ENCODE measurements at places on chromosomes 6 and 20. TPM values are rescaled to one million over a fixed set of nuclear protein-coding genes. Genes with fewer than 3 reads are reported as not detected.

BRD2 gene
- total RNA-seq = 213 TPM

RBM24 gene
- 4.9 TPM for total RNA-seq

RFX6 gene
- total RNA-seq = not detected

ZSWIM1 gene
- total RNA-seq = 10.2 TPM

CYP21A2 gene
- 0.64 TPM for total RNA-seq

SCUBE3 gene
- total RNA-seq = 0.25 TPM

CD40 gene
- total RNA-seq = 1.2 TPM

HRH3 gene
- 13.7 TPM for total RNA-seq

DNA sequence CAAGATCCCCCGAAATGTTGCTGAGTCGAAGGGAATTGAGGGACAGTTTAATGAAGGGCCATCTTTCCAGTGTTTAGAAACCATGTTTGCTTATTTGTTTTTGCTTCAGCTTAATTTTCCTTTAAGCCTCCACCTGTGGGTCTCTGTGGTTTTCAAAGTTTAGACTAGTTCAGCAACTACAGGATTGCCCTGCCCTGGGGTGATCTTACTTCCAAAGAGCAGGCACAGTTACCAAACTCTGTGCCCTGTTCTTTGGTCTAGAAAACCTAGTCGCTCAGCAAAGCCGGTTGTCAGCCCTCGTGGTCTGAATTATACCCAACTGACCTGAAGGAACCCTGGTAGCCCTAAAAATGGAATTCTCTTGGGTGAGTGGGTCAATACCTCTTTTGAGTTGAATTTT is 219.2 kb upstream of the GMDS start:
- H3K27ac ChIP-seq = no peak overlapping the region
- H3K4me1 ChIP-seq = no peaks in the 10 kb centered on the region
- DNase-seq = no peak
- H3K36me3 ChIP-seq = no peaks in the 10 kb centered on the region

DNA sequence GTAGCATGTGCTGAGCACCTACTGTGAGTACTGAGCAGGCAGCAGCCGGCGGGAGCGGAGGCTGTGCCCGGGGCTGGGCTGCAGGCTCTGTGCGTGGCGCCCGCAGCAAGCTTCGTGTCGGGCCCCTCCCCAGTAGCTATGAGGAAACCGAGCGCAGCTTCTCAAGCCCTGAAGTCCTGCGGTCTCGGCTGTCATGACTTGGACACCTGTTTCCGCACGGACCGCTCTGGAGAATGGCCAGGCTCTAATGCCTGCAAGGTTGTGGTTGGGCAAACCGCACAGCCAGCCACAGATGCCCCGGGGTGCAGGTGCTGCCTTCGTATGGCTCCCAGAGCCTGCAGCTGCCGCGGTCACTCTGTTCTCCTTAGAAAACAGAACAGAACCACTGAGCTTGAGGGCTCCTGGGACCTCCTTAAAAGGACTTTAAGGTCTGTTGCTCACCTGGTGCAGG is 33.7 kb downstream of the PYGB start:
- peaks cover 8% of the 10 kb centered on the region for H3K36me3 ChIP-seq
- no peaks in the 10 kb centered on the region for H3K4me1 ChIP-seq
- H3K27ac ChIP-seq = no peak overlapping the region
- DNase-seq = peak; percentile 15
- peaks cover 9% of the 10 kb centered on the region for H3K27me3 ChIP-seq

DNA sequence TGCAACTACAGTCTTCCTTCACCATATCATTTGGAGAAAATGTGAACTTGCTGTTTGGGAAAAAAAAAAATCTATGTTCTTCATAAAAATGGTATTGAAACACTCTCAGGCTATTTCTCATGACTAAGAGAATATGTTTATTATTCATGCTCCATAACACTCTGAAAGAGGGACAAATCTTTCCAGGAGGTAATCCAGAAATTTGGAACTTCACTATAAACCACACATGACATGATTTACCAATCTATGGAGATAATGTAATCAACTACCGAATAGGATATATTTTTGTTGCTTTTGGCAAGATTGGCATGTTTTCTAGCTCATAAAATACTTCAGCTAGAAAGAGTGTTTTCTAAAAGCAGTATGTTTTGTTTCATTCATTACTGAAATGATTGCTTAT is 56.3 kb downstream of the THEMIS start:
- no peaks in the 10 kb centered on the region for H3K4me1 ChIP-seq
- no peaks in the 10 kb centered on the region for H3K27me3 ChIP-seq
- H3K36me3 ChIP-seq = no peaks in the 10 kb centered on the region
- H3K4me3 ChIP-seq = no peak overlapping the region
- H3K27ac ChIP-seq = no peak overlapping the region

- peaks cover 2% of the 10 kb centered on the region for H3K4me1 ChIP-seq
- no peaks in the 10 kb centered on the region for H3K36me3 ChIP-seq
- H3K27ac ChIP-seq = no peak overlapping the region
- H3K4me3 ChIP-seq = no peak overlapping the region
- H3K27me3 ChIP-seq = peaks cover 2% of the 10 kb centered on the region
Observed at GRCh38 chr6:84344005-84344404, 116.6 kb upstream of the CEP162 start.

DNA sequence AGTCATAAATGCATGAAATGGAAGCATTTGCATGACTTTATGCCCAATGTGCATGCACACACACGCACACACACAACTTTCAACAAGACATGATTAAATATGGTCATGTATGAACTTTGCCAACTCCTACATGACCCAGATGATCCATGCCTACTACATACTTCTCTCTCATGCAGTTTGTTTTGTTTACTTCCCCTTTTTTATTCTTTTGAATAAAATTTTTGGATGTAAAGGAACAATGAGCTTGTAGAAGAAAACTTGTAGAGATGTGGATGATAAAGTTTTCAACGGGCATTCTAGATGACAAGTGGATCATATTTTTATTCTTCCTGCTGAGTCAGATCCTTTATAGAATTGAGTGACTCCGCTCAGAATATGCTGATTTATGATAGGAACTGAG is 50.8 kb upstream of the AIG1 start:
- H3K36me3 ChIP-seq = no peaks in the 10 kb centered on the region
- no peak for DNase-seq
- H3K4me3 ChIP-seq = no peak overlapping the region
- no peaks in the 10 kb centered on the region for H3K27me3 ChIP-seq
- H3K27ac ChIP-seq = no peak overlapping the region
- H3K4me1 ChIP-seq = no peaks in the 10 kb centered on the region

GRCh38 chr6:30792786-30793185 is 48.4 kb upstream of the IER3 start:
- peaks cover 4% of the 10 kb centered on the region for H3K27me3 ChIP-seq
- no peaks in the 10 kb centered on the region for H3K4me1 ChIP-seq
- no peaks in the 10 kb centered on the region for H3K36me3 ChIP-seq
- H3K27ac ChIP-seq = no peak overlapping the region
- no peak for DNase-seq

- DNase-seq = no peak
- no peak overlapping the region for H3K27ac ChIP-seq
- H3K36me3 ChIP-seq = no peaks in the 10 kb centered on the region
- peaks cover 3% of the 10 kb centered on the region for H3K27me3 ChIP-seq
Observed at GRCh38 chr20:56575157-56575556, 42.1 kb downstream of the FAM209B start.

- no peak for DNase-seq
- peak overlapping the region; percentile 91 for H3K27ac ChIP-seq
- peaks cover 6% of the 10 kb centered on the region for H3K27me3 ChIP-seq
- no peaks in the 10 kb centered on the region for H3K36me3 ChIP-seq
- H3K4me1 ChIP-seq = peaks cover 20% of the 10 kb centered on the region
- H3K4me3 ChIP-seq = peak overlapping the region; percentile 99
Observed at GRCh38 chr6:85677234-85677956, 34.7 kb upstream of the SYNCRIP start.

- no peak overlapping the region for H3K27ac ChIP-seq
- no peak overlapping the region for H3K4me3 ChIP-seq
- no peaks in the 10 kb centered on the region for H3K4me1 ChIP-seq
- DNase-seq = no peak
- peaks cover 2% of the 10 kb centered on the region for H3K27me3 ChIP-seq
Observed at GRCh38 chr6:154715446-154715845, 17.8 kb upstream of the SCAF8 start.

- peaks cover 27% of the 10 kb centered on the region for H3K4me1 ChIP-seq
- DNase-seq = no peak
- H3K27ac ChIP-seq = peak overlapping the region; percentile 56
- peaks cover 6% of the 10 kb centered on the region for H3K36me3 ChIP-seq
Observed at GRCh38 chr20:62127799-62128198, 5.5 kb downstream of the LSM14B start.

GRCh38 chr6:16331384-16332174 is 93.2 kb downstream of the GMPR start:
- peaks cover 5% of the 10 kb centered on the region for H3K27me3 ChIP-seq
- peaks cover 4% of the 10 kb centered on the region for H3K36me3 ChIP-seq
- H3K27ac ChIP-seq = no peak overlapping the region
- H3K4me1 ChIP-seq = peaks cover 29% of the 10 kb centered on the region
- DNase-seq = peak; percentile 79
- H3K4me3 ChIP-seq = no peak overlapping the region

GRCh38 chr6:156407334-156407733 is 369.8 kb upstream of the ARID1B start:
- no peak for DNase-seq
- no peaks in the 10 kb centered on the region for H3K27me3 ChIP-seq
- no peak overlapping the region for H3K4me3 ChIP-seq
- H3K4me1 ChIP-seq = no peaks in the 10 kb centered on the region

- peak overlapping the region; percentile 54 for H3K27ac ChIP-seq
- peaks cover 8% of the 10 kb centered on the region for H3K27me3 ChIP-seq
- DNase-seq = no peak
- H3K36me3 ChIP-seq = peaks cover 26% of the 10 kb centered on the region
- H3K4me3 ChIP-seq = no peak overlapping the region
Observed at GRCh38 chr20:47051936-47052526, 157.4 kb downstream of the EYA2 start.

GRCh38 chr20:35409542-35409941 is 2.2 kb downstream of the UQCC1 start:
- peaks cover 19% of the 10 kb centered on the region for H3K36me3 ChIP-seq
- H3K4me1 ChIP-seq = peaks cover 6% of the 10 kb centered on the region
- no peak for DNase-seq
- H3K27me3 ChIP-seq = peaks cover 4% of the 10 kb centered on the region
- no peak overlapping the region for H3K4me3 ChIP-seq
- H3K27ac ChIP-seq = no peak overlapping the region

All from glutamatergic neuron (in vitro differentiated cells).